ENCODE measurements at places on chromosomes 3 and 15. TPM values are rescaled to one million over a fixed set of nuclear protein-coding genes. Genes with fewer than 3 reads are reported as not detected.

Gene CDC25A
- total RNA-seq: 0.74 TPM

Gene C3orf22
- not detected for total RNA-seq

DNA sequence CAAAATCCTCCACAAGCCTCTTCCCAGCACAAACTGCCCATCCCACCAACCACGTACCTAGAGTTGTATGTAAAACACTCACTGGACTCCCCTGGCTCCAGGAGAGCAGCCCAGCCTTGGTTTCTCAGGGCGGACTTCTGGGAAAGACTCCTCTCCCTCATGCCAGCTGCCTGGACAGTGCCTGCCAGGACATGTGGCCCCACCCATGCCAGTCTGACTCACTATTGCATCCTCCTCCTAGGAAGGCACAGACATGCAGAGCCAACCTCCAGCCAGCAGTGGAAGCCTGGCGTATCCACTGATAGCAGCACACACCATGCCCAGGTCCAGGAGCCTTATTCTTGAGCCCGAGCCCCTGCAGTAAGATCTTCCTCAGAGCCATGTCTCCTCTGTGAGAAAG is 8.6 kb downstream of the PKM start:
- DNase-seq: no peak

DNA sequence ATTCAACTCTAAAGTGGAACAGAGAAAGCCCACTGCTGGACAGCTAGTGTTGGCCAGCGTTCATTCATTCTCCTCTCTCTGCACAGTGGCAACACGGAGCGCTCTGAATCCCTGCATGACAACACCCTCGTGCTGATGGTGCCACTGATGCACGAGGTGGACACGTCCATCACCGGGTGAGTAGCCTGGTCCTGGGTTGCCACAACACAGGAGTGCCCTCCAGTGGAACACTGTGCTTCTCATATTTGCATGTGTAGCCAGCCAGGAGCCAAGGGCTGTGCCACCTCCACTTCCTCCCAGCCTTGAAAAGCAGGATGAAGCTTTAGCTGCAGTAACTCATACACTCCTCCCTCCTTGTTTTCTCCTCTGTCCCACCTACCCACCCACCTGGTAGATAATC is 120.0 kb upstream of the CTDSPL start:
- DNase-seq: peak; percentile 65

GRCh38 chr3:134485075-134485717 is 589 bp downstream of the ANAPC13 start:
- DNase-seq: no peak

DNA sequence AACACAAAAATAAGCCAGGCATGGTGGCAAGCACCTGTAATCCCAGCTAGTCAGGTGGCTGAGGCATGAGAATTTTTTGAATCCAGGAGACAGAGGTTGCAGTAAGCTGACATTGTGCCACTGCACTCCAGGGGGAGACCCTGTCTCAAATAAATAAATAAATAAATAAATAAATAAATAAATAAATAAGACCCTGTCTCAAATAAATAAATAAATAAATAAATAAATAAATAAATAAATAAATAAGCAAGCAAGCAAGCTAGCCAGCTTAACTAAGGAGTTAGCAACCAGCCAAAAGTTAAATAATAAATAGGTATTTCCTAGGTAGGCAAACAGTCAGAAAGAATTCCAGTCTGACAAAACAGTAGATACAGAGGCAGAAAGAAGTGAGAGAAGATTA is 123.9 kb downstream of the GALK2 start:
- DNase-seq: no peak

GRCh38 chr3:102084006-102084405 is 234.7 kb downstream of the NFKBIZ start:
- DNase-seq: no peak

DNA sequence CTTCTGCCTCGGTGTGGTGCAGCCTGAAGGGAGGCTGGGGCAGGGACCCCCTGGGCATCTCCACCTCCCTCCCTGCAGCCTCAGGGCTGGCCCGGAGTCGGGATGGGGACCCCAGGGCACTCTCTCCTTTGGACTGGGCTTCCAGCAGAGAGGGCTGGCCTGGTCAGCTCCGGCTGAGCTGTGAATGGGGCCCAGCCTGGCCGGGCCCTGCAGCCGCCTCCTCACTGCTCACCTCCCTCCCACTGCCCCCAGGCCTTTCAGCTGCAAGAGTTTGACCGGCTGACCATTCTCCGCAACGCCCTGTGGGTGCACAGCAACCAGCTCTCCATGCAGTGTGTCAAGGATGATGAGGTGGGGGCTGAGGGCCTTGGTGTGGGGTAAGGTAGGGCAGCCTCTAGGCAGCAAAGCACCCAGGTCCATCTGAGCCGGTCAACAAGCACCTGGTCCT is 36.0 kb downstream of the PSTPIP1 start:
- DNase-seq: no peak
